ENCODE measurements at places on chromosomes 6 and 20.

DNA sequence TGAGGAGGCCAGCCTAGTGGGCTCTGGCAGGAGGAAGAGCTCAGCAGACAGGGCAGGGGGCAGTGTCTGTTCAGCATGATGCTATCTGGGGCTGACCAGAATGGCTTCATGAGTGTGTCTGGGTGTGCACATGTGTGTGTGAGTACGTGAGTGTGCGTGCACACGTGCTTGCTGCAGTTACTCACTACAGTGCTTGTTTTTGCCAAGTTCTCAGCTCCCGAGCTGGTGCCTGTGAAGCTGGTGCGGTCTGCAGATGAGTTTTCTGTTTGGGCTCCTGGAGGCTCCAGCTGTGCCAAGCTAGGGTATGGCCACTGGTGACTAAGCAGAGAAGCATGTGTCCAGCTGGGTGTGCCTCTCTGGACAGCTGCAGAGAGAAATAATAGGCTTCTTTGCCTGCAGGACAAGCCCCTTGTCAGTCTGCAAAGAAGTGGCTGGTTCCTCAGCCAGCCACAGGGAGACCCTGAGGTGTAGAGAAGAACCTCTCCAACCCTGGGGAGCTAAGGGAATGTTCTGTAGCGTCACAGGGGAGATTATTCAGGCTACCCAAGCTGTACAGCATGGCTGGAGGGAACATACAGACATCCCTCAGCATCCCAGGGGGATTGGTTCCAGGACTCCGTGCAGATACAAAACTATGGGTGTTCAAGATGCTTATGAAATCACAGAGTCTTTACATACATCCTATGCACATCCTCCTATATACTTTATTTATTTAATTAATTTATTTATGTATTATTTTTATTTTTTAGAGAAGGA is 40.2 kb upstream of the FAM50B start:
- DNase-seq: peak; percentile 88

GRCh38 chr20:57657535-57658446 is 37.6 kb upstream of the ZBP1 start:
- DNase-seq: no peak

GRCh38 chr20:2331901-2332565 is 36.2 kb downstream of the TGM3 start:
- no peak for DNase-seq

DNA sequence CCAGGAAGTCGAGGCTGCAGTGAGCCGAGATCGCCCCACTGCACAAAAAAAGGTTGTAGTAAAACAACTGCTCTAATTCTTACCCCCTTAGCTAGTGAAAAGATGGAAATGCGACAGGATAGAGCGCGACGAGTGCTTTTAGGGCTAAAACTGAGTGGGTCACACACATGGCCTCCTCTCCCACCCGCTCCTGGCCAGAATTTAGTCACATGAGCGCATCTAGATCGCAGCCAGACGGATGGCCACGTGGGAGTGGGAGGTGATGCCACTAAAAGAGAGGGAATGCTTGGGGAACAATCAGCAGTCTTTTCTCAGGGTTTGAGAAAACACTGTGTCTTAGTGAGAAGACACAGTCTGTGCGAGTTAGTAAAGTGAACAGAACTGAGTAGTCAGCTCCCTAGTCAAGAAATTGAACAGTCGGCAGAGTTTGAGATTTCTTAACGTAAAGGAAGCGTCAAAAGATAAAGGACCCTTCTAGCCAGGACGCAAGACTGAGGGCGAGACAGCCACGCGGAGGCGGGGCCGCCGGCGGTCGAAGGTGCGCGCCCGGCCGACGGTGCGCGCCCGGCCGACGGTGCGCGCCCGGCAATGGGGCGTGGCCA is 664 bp upstream of the ACTR5 start:
- DNase-seq: no peak

- no peak for DNase-seq
These were observed 5.2 kb downstream of the MDC1 start for GRCh38 chr6:30711758-30712380.

DNA sequence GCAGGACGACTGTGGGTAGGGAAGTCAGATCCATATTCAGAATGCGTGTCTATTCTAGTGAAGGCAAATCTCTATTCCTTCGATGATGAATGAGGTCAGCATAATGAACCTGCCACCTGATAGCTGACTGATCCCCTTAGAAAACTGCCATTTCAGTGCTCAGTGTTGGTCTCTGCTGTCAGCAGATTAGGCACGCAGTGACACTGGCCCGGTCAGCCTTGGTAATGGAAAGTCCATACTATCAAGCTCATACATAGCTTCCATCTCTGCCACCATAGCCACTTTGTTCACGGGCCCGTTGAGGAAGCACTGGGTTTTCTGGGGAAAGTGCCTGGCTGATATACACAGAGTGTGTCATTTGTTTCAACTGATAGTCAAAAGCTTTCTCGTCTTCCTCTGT is 54.0 kb downstream of the C6orf52 start:
- no peak for DNase-seq

DNA sequence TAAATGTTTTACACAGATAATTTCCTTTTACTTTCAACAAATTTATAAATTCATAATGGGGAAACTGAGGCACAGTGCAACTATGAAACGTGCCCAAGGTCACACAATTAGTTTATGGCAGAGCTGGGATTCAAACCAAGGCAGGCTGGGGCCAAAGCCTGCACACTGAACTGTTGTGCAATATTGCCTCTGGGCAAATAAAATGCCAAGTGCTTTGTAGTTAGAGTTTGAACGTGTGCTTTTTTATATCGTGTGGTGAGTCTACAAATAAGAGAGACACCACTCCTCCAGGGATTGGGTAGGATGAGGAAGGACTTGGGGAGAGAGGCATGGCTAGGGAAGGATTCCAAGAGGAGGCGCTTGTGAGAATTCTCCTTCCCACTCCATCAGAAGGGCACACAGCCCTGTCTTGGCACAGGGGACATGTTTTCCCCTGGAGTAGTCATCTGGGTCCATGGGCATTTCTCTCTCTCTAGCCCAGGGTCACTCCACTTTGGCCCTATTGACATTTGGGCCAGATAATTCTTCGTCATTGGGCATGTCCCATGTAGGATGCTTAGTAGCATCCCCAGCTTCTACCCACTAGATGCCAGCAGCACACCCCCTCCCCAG is 2.8 kb upstream of the CDH22 start:
- no peak for DNase-seq

- DNase-seq: no peak
These were observed 25.0 kb downstream of the LRRN4 start for GRCh38 chr20:6028818-6029217.
